ENCODE measurements at places on chromosomes 16 and 17.

DNA sequence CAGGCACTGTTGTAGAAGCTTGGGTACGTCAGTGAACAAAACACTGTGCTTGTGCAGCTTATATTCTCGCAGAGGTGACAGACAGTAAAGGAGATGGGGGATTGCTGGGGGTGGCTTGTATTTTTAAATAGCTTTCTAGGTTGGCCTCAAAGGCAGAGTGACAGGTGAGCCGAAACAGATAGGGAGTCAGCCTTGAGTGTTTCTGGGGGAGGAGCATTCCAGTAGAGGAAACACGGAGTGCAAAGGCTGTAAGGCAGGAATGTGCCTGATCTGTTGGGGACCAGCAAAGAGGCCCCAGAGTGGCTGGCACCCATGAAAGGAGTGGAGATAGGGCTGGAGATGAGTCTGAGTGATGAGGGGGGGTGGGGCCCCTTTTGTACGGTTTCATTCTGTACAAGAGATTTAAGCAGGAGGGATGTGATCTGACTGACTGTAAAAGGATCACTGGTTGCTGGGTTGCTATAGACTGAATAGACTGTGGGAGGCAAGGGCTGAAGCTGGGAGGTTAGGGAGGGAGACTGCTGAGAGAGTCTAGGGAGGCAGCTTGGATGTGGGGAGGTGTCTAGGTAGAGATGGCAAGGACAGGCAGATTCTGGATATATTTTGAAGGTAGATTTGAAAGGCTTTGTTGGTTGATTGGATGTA lies 15.2 kb downstream of the NUP93 start:
- H3K27ac ChIP-seq, result no peak overlapping the region
- no peak for DNase-seq
- H3K27me3 ChIP-seq, result no peaks in the 10 kb centered on the region
- no peaks in the 10 kb centered on the region for H3K4me1 ChIP-seq
- H3K4me3 ChIP-seq, result no peak overlapping the region

DNA sequence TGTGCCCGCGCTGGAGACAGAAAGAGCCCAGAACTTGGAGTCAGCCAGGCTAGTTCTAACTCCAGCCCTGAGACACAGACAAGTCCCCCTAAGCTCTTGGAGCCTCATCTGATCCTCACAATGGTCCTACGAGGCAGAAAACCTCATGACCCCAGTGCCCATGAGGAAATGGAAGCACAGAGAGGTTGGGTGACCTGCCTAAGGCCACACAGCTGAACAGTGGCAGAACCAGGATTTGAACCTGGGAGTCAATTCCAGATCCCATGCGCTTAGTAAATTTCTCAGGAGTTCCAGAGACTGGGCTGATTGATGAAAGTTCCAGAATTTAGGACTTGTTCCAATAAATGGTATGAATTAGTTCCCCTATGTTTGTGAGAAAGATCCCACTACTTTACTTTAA lies 39.0 kb upstream of the LITAF start:
- H3K27ac ChIP-seq, result no peak overlapping the region
- no peak for DNase-seq
- peaks cover 18% of the 10 kb centered on the region for H3K4me1 ChIP-seq
- H3K27me3 ChIP-seq, result no peaks in the 10 kb centered on the region

GRCh38 chr17:60392845-60393702 lies 1.1 kb upstream of the USP32 start:
- H3K4me3 ChIP-seq, result peak overlapping the region; percentile 88
- no peaks in the 10 kb centered on the region for H3K36me3 ChIP-seq
- H3K4me1 ChIP-seq, result peaks cover 32% of the 10 kb centered on the region

DNA sequence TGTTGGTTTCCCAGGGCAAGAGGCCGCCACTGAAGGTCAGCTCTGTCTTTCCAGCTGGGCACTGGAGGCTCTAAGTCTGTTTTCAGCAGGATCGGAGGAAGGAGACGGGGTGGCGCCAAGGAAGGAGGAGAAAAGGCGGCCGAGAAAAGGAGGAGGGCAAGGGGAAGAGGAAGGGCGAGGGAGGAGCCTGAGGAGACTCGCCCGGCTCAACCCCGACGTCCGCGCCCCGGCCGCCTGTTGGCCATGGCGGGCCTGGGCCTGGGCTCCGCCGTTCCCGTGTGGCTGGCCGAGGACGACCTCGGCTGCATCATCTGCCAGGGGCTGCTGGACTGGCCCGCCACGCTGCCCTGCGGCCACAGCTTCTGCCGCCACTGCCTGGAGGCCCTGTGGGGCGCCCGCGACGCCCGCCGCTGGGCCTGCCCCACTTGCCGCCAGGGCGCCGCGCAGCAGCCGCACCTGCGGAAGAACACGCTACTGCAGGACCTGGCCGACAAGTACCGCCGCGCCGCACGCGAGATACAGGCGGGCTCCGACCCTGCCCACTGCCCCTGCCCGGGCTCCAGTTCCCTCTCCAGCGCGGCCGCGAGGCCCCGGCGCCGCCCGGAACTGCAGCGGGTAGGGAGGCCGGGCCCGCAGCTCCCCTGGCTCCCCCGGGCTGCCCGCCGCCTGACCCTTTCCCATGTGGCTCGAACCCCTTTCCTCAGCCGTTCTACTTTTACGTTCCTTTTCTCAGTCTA lies at the start of gene RNF135:
Gene RNF135 (plus strand): TSS at position 209 of the 737 bp plus-strand sequence. CDS start 35 bp downstream, at position 244.
- peak within 1 kb of the TSS; percentile 66 for H3K4me3 ChIP-seq
- H3K4me1 ChIP-seq, result peaks cover 34% of the 10 kb centered on the region
- peak within 1 kb of the TSS; percentile 78 for H3K27ac ChIP-seq

GRCh38 chr17:37478187-37478586 lies 11.5 kb upstream of the DUSP14 start:
- H3K4me1 ChIP-seq, result no peaks in the 10 kb centered on the region
- DNase-seq, result no peak
- no peaks in the 10 kb centered on the region for H3K27me3 ChIP-seq
- H3K36me3 ChIP-seq, result peaks cover 54% of the 10 kb centered on the region

Measured in common myeloid progenitor, CD34-positive (primary cell).